ENCODE measurements at places on chromosomes 4 and X. TPM values are rescaled to one million over a fixed set of nuclear protein-coding genes. Genes with fewer than 3 reads are reported as not detected.

DNA sequence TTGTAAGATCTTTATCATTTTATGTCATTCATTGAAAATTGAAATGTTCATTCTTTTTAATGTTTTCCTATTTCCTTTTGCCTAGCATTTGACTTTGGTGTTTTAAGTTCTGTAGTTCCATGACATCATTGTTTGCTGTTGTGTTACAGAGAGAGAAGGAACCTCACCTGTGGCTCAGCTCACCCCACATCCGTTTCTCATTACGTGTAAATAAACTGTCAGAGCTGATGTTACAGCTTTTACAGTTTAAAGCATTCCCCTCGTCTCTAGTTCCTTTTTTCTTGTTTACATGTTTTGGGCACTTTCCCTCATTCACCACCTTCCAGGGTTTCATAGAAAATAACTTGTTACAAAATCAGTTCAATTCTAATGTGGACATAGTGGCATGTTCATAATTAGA is 137.2 kb downstream of the FNIP2 start:
- peak; percentile 55 for DNase-seq

DNA sequence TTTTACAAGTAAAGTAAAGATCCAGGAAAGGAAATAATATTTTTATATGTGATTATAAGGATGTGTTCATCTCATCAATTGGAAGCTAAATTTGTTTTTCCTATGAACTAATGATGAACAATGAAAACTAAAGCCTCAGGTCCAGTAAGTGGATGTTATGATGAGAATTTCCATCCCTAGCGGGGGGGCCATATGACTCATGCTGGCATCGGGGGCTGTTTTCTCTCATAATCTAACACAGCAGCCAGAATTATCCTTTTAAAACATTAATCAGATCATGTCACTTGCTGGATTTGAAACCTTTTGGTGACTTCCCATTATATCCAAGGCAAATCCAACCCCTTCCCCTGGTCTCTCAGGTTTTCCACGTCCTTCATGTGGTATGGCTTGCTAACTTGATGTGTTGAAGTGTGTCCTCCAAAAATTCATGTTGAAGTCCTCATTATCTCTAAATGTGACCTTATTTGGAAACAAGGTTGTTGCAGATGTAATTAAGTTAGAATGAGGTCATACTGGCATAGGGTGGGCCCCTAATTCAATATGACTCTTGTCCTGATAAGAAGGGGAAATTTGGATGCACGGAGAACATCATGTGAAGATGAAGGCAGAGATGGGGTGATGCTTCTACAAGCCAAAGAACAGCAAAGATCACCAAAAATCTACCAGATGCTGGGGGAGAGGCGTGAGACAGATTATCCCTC is 96.8 kb downstream of the AKAP4 start:
- DNase-seq: no peak

UGT2B11 gene
- total RNA-seq: not detected

PTPN13 gene
- total RNA-seq: 45.6 TPM

MAGEE2 gene
- not detected for total RNA-seq

DNAAF6 gene
- total RNA-seq: not detected
